ENCODE measurements at places on chromosomes 6 and 20.
A peak's percentile ranks its signal among the peaks of the same experiment; 100 is the strongest.

GRCh38 chr6:106626485-106626884, 2.8 kb downstream of the RTN4IP1 start:
- DNase-seq: no peak

DNA sequence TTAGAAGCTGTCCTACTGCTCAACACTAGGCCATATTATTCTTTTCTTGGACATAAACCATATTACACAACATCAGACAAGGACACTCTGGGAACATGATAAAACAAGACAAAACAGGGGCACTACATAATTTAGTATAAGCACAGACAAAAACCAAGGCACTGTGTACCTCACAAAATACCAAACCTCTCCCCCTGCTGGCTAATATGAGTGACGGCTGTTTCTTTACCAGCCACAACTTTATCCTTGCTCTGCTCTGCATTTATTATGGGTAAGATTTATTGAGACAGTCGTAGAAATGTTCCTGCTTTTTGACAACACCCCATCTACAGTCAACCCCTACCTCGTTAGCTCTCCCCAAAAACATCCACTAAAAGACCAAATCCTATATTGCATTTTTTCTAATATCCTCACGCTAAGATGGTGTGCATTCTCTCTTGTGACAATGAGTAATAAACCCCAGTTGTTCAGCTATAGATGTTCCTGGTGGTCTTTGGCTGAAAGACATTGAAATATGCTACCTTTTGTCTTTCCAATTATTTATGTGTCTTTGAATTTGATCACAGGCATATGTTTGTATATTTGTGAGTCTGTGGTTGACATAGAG, 23.8 kb upstream of the POLR1H start:
- DNase-seq: no peak

- DNase-seq: no peak
Measured at GRCh38 chr6:21994821-21995220, 302.0 kb downstream of the PRL start.

DNA sequence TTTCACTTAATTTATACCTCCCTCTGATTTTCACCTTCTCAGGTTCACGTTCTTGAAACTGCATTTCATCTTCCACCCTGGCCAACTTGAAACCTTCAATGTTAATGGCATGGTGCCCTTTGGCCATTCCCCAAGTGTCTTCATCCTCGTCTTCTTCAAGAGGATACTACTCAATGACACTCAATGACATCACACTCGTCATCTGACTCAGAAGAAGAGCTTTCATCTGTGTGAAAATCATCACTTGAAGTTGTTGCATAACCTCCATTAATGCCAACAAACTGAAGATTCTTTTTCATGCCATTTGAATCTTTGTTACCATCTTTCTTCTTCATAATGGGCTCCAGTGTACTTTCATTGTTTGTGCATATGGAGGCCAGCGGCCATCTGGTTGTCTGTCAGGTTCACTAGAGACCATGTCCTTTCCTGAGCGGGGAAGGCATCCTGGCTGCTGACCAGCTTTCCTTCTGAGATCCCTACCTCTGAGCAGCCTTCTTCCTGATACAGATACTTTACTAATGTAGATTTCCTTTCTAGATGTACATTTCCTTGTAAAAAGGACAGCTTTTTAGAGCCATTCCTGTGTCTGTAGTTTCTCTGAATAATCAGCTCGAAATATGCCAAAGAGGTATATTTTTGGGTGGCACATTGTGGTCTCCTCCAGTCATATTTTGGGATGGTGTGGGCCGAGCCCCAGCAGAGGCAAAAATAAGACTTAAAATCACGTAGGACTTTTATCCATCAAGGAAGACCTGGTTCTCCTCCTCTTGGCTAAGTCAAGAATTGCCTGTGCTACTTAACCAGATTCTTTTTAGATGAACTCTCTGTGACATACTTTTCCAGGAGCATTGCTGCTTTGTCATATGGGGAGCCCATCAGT, 21.3 kb downstream of the TRMT6 start:
- DNase-seq: no peak

GRCh38 chr6:127776320-127776719, 124.5 kb downstream of the THEMIS start:
- DNase-seq: no peak

DNA sequence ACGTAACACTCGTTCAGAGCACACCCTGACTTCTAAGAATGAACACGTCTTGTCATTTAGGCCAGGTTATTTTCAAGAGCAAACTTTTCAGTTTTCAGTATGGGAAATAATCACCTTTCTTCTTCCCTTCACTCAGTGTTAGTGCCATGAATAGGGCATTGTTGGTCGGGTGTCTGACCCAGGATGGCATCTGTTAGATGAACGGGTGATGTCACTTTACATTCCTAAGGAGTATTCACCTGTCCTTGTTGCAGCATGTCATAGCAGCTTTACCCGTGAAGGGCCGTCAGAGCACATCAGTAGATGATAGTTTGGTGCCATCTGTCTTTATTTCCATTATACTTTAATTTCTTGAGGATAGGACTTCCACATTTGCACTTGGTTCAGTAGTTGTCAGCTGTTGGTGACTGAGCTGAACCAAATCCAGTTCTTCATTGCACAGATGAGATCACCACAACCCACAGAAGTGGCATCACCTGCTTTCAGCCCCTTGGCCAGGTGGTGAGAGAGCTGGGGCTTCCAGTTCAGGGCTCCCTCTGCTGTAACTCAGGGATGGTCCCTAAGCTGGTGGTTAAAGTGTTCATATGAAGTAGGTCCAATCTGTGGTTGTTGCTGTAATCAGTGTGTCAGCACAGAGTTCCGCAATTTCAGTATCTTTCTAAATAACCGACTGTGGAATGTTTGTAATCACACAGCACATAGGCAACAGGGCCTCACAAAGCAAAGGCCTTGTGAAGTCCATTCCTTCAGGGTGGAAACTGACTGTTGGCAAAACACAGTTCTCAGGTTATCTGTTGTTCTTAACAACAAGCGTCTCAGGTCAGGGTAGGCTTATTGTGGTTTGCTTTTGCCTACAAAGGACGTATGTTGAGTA, 68.2 kb downstream of the FAM120B start:
- no peak for DNase-seq

GRCh38 chr6:55046869-55047422, 127.4 kb upstream of the HCRTR2 start:
- DNase-seq: no peak

DNA sequence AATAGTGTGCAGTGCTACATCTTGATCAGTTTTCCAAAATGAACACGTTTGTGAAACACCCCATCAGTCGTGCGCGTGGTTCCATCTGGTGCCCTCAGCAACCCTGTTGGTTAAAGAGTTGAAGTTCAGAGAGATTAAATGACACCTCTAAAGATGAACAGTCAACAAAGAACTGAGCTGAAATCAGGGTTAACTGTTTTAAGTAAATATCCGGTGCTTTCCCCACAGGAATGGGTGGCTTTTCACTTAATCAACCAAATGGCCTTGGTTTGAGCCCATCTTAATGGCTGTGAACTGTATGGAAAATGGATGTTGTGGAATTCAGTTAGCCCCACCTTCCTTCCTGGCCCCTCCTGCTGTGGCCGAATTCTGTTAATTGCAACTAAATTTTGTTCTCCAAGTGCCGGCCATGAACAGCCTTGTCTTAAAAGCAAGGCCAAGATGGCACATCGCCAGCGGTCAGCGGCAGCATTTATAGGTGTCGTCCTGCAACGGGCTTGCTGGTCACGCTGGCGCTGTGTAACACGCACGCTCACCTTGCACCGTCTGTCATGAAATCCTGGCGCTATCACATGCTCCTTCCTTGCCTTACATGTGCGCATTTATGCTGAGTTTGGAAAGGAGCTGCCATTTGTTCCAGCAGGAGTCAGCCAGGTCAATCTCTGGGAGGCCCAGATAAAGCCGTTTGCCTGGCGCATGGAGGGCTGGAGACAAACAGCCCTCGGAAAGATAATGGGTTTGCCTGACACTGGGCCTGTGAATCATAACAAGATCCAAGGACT, 164.5 kb downstream of the ERMARD start:
- DNase-seq: no peak

DNA sequence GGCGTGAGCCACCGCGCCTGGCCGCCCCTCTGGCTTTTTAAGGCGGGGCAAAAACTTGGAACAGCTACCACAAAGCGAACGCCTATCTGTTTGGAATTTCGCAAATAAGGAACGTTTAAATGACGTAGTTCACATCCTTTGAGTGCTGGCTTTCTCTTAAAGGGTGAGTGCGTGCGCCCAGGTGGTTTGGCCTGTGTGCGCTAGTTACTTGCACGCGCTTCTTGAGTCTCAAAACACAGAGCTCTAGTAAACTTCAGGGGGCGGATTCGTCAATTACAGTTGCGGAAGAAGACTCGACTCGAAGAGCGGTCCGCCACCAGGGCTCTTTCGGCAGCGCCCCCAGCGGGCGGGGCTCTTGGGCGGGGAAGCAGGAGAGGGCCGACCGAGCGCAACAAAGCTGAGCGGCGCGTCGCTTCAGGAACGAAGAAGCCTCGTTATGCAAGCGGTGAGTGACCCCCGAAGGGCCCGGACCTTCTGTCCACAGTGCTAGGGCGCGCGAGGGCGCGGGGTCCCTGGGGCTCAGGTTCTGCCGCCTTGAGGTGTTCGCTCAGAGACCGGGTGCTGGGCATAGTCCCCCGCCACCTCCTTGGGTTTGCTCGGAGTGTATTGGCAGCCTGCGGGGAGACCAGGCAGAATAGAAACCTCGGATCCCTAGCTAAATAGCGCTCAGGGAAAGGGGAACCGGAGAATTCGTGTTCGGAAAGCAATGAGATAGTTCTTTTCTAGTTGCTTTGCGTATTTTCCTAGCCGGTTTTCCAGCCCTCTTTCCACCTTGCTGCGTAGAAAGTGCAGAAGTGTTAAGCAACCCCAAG, at the start of gene SYCP2L:
Gene SYCP2L, plus strand, starts transcription at position 362 of the 812 bp plus-strand sequence. Its CDS starts 75 bp downstream, at position 437.
- DNase-seq: no peak

DNA sequence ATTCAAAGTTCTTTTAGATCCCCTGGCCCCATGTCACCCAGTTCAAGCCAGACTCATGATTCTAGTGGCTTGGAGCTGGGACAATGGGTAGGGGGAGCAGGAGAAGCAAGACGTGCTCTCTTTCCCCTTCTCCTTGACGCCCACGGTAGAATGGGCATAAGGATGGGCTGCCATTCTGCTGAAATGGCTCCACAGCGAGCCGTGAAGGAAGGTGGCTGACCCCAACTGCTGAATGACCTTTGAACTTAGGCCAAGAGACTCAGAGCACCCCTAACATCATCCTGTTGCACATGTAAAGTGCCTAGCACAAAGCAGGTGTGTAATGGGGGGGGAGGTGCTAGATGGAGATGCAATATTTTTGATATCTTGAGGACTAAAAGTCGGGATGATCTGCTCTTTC, 15.8 kb upstream of the PTPN1 start:
- no peak for DNase-seq

- DNase-seq: peak; percentile 72
Measured at GRCh38 chr6:82651845-82652335, 288.3 kb downstream of the TPBG start.

- no peak for DNase-seq
Measured at GRCh38 chr6:31040801-31041200, 30.5 kb downstream of the MUC22 start.

DNA sequence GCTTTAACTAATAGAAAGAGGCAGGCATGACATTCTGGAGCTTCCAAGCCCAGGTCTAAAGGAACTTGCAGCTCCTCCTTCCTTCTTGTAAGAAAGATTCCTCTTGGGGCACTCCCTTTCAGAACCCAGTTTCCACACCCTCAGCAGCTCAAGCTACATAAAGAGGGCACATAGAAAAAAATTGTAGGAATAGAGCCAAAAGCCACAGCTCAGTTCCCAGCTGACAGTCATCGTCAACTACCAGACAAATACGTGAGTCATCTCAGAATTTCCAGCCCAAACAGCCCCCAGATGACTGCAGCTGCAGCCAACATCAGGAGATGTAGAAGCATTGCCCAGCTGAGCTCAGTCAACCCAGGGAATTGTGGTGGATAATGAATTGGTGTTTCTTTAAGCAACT, 349.8 kb upstream of the ARID1B start:
- DNase-seq: no peak

DNA sequence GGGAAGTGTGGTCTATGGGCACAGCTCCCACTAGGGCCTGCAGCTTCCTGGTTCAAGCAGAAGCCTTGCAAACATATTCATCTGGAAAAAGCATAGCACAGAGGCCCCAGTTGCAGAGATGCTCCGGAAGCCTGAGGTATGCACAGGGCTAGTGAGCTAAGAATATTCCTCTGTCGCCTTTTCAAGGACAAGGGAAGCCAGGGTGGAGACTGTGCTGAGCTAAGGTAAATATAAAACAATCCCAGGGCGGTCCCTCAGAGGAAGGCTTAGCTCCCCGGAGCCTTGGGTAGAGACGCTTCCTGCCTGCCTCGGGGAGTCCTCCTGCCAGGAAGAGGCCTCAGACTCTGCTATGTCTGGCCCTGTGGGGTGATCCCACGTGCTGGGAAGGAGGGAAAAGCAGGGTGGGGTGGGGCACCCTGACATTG, 134.8 kb upstream of the FOXA2 start:
- DNase-seq: no peak

DNA sequence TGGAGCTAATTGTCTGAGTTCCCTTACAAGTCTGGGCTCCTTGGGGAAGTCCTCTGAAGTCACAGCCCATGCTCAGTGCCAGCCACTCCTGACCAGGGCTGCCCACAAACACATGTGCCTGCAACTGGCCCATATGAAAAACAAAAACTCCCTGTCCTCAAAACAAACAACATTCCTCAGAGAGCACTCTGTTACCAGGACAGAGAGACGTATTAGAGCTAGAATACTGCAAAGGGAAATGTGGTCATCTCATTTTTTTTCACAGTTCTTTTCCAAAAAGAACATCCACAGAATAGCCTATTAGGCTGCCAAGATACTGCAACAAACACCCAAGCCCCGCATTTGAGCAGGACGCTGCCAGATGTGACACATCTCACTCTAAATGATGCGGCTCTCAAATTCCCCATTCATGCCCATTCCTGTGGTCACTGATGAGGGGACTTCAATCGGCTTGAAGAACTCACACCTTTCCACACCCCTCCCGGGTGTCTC, 71.1 kb downstream of the SLC22A23 start:
- DNase-seq: no peak

DNA sequence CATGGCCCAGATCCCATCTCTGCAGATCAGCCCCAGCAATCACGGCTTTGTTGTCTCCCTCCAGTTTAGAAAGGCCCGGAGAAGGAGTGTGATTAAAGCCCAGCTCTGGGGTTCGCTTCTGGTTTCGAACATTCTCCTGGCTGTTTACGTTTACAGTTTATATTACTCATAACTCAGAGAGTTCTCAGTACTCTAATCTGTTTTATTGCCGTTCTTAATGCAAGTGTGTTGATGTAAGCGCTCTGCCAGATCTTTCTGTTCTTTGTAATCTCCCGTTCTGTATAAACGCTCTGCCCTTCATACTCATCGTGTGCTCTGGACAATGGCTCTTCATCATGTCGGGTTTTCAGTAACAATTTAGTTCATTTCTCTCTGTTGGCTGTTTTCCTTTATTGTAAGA, 118.0 kb upstream of the PRND start:
- no peak for DNase-seq
